CD14-positive monocyte (primary cell): ENCODE measurements at places on chromosomes 7 and 10.

GRCh38 chr7:91086200-91086599 is 178.0 kb upstream of the FZD1 start:
- DNase-seq = no peak

DNA sequence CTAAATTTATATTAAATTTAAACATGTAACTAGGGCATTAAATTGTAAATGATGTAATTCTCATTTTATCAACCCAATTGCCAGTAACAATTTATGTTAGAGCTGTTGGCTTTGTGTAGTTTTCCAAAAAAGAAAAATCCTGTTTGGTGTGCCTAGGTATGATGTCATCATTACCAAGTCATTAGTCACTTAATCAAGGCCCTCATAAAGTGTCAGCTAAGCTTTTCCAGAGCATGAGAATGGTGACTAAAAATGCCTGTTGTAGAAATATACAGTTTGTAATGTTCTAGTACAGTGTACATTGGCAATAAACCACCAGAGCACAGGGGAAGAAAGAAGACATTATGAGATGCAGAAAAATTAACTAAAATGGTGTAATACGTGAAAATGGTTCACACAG is 593.8 kb upstream of the ANKRD30A start:
- DNase-seq = no peak

DNA sequence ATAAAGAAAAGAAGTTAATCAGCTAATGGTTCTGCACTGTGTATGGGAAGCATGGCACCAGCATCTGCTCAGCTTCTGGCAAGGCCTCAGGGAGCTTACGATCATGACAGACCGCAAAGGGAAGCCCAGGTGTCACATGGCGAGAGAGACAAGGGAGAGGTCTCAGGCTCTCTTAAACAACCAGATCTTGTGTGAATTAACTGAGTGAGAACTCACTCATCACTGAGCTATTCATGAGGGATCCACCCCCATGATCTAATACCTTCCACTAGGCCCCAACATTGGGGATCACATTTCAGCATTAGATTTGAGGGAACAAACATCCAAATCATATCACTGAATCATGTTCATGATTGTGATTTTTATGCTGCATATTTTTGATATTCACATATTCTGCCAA is 5.8 kb downstream of the USP54 start:
- no peak for DNase-seq

DNA sequence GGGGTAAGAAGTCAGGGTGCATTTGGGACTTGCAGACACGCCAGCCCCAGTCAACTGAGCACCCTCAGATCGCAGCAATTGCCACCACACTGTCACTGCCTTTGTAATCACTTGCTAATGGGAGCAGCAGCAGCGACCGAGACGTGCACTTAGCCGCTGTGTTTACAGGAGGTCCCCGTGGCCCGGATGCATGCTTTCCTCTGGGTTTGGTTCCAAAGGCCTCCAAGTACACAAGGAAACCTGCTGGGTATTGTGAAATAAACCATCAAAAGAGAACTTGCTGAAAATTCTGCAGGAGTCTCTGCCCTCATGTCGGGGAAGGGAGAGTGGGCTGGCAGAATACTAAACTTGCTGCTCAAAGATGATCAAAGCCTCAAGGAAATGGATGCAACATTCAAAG is 341.7 kb downstream of the DNAJB6 start:
- no peak for DNase-seq

- DNase-seq = no peak
Observed at GRCh38 chr7:89826557-89826956, 327.7 kb upstream of the STEAP1 start.
